ENCODE measurements at places on chromosomes 3 and 15.

DNA sequence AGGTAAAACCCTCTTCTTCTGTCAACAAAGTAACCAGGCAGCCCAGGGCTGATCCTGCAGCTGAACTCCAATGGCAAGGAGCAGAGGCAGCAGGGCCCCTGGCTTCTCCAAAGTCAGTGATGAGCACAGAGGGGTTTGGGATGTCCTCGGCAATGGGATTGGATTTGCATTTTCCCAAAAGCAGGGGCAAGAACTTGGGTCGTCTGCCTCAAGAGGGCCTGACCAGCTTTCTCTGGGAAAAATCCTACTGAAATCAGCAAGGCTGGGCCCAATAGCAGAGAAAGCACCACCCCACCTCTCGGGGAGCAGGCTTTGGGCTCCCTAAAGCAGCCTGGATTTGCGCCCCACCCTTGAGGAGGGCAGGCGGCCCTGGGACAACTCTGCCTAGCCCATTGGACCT is 210.0 kb upstream of the IGF1R start:
- DNase-seq, result no peak

DNA sequence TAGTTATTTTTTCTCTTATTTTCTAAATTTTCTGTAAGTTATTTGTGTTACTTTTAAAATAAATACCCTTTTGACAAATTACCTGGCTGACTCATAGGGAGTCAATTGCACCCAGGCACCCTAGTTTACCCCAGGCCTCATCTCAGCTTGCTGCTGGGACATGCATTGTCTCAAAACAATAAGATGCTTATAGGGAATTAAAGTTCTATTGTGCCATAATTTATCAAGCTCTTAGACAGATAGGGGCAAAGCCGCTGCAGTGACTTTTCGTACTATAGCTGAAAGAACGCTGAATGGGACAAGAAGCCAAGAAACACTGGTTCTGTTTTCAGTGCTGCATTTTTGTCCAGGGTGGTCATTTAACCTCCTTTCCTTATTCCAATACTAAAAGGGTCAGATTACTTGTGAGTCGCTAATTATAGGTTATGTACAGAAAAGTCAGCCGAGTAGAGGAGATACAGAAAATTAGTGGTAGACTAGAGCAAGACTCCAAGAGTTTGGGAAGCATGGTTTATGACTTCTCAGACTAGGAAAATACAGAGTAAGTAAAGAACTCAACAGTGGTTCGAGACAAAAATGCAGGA is 50.3 kb downstream of the EXD1 start:
- no peak for DNase-seq

DNA sequence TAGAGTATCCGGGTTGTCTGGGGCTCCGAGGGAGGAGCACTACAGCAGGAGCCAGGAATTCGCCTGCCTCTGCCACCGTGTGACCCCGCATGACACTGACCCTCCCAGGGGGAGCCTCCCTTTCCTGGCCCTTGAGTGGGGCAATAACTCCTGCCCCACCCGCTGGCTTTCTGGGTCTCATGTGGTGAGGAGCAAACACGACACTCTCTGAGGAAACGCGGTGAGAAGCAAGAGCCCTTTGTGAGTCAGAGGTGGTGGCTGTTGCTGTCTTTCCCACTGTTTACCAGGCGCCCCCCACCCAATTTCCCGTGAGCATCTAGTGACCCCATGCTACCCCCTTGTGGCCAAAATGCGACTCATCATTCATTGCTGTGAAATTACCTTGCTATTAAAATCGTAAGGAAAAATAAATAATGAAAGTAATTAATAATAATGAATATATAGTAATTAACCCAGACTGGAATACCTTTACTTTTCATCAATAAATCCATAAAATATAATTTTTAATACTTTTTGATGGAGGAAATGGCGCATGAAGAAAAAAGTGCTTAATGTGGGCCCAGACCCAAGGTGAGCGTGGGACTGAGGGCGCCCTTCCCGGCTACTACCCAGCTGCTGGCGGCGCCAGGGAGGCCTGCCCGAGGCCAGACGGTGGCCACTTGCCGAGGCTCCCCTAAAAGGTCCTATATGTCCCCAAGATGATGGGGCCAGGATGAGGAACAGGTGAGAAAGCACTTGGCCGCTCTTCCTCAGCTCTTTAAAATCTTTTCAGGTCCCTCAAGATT is 29.3 kb downstream of the CCNL1 start:
- peak; percentile 52 for DNase-seq

DNA sequence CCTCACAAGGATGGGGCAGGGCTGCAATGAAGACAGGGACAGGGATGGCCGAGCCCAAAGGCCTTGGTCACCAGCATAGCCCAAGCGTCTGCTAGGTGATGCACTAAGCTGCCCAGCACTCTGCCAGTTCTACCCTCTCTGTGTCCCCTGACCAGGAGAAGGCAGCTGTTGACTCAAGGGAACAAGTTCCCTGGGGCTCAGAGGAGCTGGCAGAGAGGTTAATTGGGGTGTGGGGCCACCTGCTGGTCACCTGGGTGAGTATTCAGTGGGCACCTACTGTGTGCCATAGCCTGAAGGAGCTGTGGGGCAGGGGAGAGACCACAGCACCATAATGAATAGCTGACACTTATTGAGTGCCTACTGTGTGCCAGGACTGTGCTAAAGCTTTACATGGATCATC is 22.0 kb upstream of the DOCK3 start:
- DNase-seq, result no peak

GRCh38 chr3:18825665-18826064 is 322.6 kb upstream of the KCNH8 start:
- no peak for DNase-seq

DNA sequence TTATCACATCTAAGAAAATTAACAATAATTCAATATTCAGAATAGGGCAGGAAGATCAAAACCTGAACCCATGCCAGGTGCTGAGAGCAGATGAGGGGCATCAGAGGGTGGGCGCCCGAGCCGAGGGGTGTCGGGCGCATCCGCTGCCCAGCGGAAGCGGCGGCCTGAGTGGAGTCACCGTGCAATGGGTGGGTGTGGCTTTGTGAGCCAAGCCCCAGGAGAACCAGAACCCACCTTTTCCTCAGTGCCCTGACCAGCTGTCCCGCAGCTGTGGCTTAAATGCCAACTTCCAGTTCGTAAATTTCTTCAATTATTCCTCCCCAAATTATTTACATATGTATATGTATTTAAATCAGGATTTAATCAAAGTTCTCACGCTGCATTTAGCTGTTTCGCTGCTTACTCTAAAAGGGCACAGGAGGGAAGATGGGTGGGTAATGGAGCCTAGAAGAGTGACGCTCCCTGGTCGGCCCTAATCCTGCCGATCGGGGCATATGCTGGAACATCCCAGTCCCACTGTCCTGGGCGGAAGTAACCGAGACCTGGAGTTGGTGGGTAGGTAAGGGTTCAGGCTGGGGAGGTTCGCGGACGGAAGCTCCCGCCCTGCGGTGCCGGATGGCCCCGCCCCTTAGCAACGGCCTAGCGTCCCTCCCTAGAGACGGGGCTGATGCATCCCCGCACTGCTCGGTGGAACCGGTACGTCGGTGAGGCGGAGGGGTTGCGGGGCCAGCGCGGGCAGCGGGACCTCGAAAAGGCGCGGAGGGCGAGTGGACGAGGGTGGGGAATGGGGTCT is 1.3 kb downstream of the DNAH1 start:
- DNase-seq, result no peak

DNA sequence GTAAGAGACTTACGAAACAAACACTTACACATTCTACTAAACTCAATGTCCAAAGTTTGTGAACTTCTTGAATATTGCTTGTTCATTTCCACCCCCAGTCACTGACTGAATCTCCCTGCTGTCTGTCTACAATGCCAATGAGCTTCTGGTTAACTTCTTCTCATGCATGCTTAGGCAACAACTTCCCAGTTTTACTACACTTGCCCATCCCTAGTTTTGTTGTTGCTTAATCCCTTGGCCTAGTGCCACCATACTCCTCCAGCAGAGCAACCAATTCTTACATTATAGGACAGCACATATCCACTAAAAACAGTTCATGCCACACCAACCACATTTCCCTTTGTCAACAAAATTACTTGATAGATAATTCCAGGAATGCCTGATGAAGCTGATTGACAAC is 40.9 kb upstream of the CCR2 start:
- DNase-seq, result no peak

DNA sequence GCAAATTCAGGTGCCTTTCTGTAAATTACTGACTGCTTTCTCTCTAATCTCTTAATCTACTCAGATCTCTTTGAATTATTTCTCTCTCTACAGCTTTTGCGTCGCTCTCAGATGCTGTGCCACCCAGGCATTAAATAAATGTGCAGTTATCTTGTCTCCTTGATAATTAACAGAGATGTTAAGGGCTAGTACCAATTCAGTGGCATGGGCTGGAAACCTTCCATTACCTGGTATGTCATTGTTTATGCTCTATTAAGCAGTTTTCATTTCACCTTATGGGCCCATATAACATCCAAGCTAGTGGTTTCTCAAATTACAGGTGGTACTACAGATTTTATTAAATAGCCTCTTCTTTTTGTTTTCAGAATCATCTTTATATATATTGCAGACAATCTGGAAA is 66.0 kb downstream of the PEX5L start:
- no peak for DNase-seq

DNA sequence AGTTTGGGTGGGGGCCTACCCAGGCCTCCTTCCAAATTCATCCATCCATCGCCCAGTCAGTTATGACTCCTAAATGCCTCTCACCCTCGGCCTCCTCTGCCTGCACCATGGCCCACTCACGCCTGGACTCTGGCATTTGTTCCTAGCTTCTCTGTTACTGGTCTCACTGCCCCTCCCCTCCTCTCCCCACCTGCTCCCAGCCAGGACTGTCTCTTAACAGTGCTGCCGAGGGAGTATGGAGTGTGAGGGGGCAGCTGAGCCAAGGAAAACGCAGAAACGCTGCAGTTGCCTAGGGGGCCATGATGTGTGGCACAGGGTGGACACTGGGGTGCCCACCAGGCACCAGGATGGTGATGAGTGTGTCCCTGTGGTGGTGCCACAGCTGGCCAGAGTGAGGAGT is 3.1 kb downstream of the RCCD1 start:
- DNase-seq, result no peak

DNA sequence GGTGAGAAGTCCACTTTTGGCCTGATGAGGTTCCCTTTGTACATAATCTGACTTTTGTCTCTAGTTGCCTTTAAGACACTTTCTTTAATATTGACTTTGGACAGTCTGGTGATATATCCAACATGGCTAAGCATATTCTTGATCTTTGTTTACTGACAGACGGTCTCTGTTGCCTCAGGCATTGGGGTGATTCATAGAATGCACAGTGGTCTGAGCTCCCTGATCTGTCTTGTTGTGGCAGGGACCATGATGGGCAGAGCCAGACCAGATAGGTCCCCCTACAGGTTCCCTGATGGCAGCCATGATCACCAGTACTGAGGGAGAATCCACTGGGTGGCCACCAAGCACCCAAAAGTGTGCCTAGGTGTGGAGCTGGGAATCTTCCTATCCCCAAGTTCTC is 678.1 kb downstream of the MCTP2 start:
- DNase-seq, result no peak

DNA sequence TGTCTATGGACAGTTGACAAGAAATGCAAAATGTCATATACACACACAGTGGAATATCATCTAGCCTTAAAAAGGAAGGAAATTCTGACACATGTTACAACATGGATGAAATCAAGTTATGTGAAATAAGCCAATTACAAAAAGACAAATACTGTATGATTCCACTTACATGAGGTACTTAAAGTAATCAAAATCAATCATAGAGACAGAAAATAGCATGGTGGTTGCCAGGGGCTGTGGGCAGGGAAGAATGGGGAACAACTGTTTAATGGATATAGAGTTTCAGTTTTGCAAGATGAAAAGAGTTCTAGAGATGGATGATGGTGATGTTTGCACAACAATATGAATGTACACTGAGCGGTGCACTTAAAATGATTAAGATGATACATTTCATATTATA is 613.8 kb upstream of the ZNF385D start:
- DNase-seq, result no peak

- DNase-seq, result peak; percentile 57
Observed at GRCh38 chr3:52277071-52277964, 1.1 kb downstream of the WDR82 start.

GRCh38 chr3:22981861-22982260 is 221.3 kb upstream of the UBE2E2 start:
- no peak for DNase-seq

DNA sequence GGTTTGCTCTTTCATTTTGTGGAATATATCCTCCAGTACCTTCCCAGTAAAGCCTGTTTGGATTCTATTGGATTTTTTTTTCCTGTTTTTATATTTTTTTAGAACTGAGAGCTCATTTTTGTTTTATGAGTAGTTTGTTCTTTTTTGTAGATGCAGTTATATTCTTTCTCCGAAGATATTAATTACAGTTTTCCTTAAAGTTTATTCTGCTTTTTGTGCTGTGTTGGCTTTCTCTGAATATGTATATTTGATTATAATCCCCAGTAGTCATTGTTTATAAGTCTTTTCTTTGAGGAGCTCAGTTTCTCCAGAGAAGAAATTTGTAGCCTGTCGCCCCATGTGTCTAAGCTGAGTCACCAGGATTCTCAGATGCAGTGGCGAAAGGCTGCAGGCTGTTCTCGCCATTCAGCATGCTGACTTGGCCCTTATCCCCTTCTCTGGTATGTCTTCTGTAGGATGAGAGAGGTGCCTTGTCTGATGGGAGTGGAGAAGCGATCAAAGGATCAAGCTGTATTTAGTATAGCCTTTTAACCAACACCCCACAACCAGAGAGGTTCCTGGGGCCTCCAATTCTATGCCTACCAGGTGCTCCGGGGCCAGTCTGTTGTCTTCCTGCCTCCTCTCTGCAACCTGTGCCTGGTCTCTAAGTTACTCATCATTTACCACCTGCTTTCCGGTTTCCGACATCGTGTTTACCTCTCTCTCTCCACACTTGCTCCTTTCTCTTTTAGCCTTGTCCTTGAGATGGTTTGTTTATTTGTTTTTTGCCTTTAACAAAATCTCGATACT is 31.7 kb upstream of the MFSD1 start:
- no peak for DNase-seq

- no peak for DNase-seq
Observed at GRCh38 chr3:9883706-9884554, 3.9 kb upstream of the CIDEC start.

GRCh38 chr3:29822071-29822470 is 541.2 kb downstream of the RBMS3 start:
- DNase-seq, result no peak

- DNase-seq, result no peak
Observed at GRCh38 chr15:86063356-86064095, 16.1 kb upstream of the AGBL1 start.

DNA sequence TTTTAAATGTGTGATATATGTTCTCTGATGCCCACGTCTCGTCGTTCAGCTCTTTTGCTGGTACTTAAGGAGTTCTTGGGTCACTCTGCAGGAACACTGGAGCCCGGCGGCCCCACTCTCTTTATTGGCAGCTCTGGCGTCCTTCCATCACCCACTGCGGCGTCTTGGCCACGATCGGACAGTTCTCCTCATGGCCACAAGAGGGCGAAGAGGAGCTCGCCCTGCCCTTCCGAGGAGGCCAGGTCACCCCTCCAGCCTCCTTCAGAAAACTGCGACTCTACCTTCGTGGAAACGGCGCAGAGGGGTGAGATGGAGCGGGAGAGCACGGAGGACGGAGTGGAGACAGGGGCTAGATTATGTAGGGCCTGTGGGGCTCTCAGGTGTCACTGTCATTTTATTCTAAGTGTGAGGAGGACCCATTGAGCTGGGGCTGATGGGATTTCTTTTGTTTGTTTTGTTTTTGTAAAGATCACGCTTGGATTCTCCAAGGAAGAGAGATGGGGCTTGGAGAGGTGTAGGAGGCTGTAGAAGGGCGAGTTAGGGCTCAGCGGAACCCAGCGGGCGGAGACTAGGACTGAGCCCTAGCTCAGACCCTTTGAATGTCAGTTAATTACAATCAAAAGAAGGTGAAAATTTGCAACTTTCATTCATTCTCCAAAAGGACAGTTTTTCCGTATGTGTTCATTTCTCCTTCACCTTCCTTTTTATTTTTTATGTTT is 28.0 kb upstream of the GABRA5 start:
- no peak for DNase-seq

- DNase-seq, result no peak
Observed at GRCh38 chr15:98671060-98672008, 23.0 kb downstream of the IGF1R start.

Data from activated CD8-positive, alpha-beta memory T cell treated with anti-CD3 and anti-CD28 coated beads for 1 hour (primary cell).